Lower lobe of right lung (tissue), 2 donors: ENCODE measurements at places on chromosomes 4 and X. TPM values are rescaled to one million over a fixed set of nuclear protein-coding genes. Genes with fewer than 3 reads are reported as not detected.

The KLHL4 gene
- 1.6 TPM for total RNA-seq

The USP51 gene
- 4.2 TPM for total RNA-seq

The CDS1 gene
- total RNA-seq = 24.4 TPM

The NPNT gene
- 217 TPM for total RNA-seq

The PDZD4 gene
- total RNA-seq = 8.5 TPM

DNA sequence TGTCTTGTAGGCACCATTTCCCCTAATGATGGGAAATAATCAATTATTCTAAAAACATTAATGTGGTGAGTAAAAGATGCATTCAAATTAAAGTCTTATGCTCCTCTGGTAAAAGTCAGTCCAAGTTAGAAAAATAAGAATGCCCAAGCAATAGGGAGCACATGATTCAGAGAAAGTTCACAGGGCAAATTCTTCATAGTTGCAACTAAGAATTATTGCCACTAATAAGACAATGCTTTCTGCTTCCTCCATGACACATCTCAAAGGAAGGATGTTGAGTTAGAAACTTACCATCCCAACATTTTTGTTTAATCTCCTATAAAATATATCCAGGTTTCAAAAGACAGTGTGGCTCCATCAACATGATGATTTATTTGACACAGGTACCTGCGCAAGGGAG lies 26.3 kb downstream of the PHOX2B start:
- H3K36me3 ChIP-seq = no peaks in the 10 kb centered on the region
- H3K27ac ChIP-seq = no peak overlapping the region
- DNase-seq = no peak
- H3K27me3 ChIP-seq = peaks cover 8% of the 10 kb centered on the region
- H3K4me3 ChIP-seq = no peak overlapping the region

DNA sequence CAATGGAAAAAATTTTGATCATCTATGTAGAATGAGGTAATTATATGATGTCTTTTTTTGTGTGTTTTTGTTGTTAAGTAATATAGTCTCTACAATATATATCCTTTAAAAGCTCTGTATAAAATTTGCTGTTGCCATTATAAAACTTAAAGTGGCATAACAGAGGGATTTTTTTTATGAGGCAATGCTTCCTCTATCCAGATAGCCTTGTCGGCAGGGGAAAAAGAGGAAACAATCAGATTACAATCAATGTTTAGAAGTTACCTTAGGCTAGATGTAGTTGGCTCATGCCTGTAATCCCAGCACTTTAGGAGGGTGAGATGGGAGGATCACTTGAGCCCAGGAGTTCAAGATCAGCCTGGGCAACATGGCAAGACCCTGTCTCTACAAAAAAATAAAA lies 86.8 kb downstream of the DIAPH2 start:
- no peak overlapping the region for H3K4me3 ChIP-seq
- H3K4me1 ChIP-seq = no peaks in the 10 kb centered on the region
- DNase-seq = no peak
- H3K27me3 ChIP-seq = no peaks in the 10 kb centered on the region

- no peaks in the 10 kb centered on the region for H3K36me3 ChIP-seq
- H3K4me3 ChIP-seq = no peak overlapping the region
- H3K4me1 ChIP-seq = peaks cover 5% of the 10 kb centered on the region
Observed at GRCh38 chrX:68827256-68827655, 1.6 kb upstream of the EFNB1 start.

- no peaks in the 10 kb centered on the region for H3K36me3 ChIP-seq
- no peak for DNase-seq
- no peaks in the 10 kb centered on the region for H3K4me1 ChIP-seq
- no peak overlapping the region for H3K27ac ChIP-seq
- no peak overlapping the region for H3K4me3 ChIP-seq
Observed at GRCh38 chr4:73583666-73584065, 36.6 kb downstream of the RASSF6 start.

GRCh38 chrX:13411496-13412207 lies 91.8 kb upstream of the ATXN3L start:
- no peaks in the 10 kb centered on the region for H3K36me3 ChIP-seq
- DNase-seq = no peak
- no peaks in the 10 kb centered on the region for H3K4me1 ChIP-seq
- no peak overlapping the region for H3K4me3 ChIP-seq

DNA sequence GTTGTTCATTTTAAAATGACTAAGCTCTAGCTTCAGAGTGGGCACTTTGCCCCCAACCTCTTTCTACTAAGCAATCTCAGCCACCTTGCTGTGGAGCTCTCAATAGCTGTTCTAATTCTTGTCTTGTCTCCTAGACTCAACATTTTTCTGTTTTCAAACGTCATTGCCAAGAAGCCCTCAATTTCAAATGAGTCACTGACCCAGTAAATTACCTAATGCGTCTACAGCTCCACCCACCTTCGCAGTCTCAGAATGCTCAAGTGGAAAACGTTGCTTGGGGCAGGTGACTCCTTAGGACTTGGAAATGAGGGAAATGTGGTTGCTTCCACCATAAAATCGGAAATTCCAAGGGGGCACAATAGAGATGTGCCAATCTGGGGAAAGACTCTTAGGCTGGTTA lies 59.0 kb downstream of the ING2 start:
- no peak overlapping the region for H3K4me3 ChIP-seq
- peak overlapping the region; percentile 14 for H3K27ac ChIP-seq
- H3K36me3 ChIP-seq = no peaks in the 10 kb centered on the region
- no peaks in the 10 kb centered on the region for H3K27me3 ChIP-seq
- DNase-seq = no peak

- no peaks in the 10 kb centered on the region for H3K4me1 ChIP-seq
- H3K27me3 ChIP-seq = no peaks in the 10 kb centered on the region
- H3K27ac ChIP-seq = no peak overlapping the region
- H3K36me3 ChIP-seq = peaks cover 38% of the 10 kb centered on the region
Observed at GRCh38 chrX:155899366-155899765, 18.2 kb downstream of the VAMP7 start.

DNA sequence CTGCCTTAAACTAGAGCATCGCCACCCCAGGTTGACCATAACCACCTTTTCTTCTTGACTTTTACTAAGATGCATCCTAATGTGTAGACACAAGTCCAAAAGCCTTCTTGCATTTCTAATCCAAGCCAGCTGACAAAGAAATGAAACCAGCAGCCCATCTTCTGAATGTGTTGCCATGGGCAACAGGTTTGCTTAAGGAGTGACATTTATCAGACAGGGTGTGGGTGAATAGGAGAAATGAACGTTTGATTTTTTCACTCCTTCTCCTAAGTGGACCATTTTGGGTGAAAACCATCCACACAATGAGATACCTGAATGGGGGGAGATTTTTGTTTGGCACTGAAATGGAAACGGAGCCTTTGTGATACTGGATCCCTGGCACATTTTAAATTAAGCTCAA lies 72.7 kb upstream of the C4orf50 start:
- H3K36me3 ChIP-seq = no peaks in the 10 kb centered on the region
- H3K27ac ChIP-seq = no peak overlapping the region
- no peaks in the 10 kb centered on the region for H3K4me1 ChIP-seq

DNA sequence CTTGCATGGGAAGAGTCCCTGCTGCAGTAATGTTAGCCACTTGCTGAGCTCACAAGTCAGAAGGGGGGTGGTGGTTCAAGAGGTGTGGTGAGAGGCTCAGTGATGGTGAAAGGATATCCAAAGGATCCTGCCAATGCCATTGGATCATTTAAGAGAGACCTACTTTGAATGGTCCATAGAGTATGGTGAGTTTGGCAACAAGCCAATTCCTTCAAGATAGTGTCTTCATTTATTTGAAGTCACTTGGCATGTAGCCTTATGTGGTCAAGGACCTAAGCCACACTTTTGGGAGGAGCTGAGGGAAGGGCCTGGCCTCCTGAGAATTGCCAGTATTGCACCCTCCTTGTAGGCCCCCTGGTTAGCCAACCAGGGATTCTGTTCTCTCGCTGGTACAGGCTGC lies 87.9 kb downstream of the TSPAN7 start:
- no peaks in the 10 kb centered on the region for H3K4me1 ChIP-seq
- no peaks in the 10 kb centered on the region for H3K27me3 ChIP-seq
- DNase-seq = no peak
- no peak overlapping the region for H3K4me3 ChIP-seq
- H3K36me3 ChIP-seq = no peaks in the 10 kb centered on the region

DNA sequence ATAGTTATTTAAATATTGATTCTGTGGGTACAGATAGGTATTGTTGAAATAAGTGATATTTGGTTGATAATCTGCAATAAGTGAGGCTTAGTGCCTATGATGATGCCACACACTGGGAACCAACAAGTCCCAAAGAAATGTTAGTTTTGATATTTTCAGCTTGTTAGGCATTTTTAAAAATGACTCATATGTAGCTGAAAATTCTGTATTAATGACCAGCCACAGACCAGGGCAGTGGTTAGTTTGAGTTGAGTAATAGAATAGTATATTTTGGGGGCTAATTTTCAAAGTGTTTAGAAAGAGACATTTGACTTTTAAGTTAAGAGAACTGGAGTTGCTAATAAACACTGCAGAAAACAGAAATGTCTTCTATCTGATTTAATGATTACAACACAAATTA lies 9.4 kb downstream of the INTU start:
- no peak for DNase-seq
- H3K4me1 ChIP-seq = no peaks in the 10 kb centered on the region
- H3K4me3 ChIP-seq = no peak overlapping the region
- no peaks in the 10 kb centered on the region for H3K27me3 ChIP-seq
- peaks cover 5% of the 10 kb centered on the region for H3K36me3 ChIP-seq
- H3K27ac ChIP-seq = no peak overlapping the region

DNA sequence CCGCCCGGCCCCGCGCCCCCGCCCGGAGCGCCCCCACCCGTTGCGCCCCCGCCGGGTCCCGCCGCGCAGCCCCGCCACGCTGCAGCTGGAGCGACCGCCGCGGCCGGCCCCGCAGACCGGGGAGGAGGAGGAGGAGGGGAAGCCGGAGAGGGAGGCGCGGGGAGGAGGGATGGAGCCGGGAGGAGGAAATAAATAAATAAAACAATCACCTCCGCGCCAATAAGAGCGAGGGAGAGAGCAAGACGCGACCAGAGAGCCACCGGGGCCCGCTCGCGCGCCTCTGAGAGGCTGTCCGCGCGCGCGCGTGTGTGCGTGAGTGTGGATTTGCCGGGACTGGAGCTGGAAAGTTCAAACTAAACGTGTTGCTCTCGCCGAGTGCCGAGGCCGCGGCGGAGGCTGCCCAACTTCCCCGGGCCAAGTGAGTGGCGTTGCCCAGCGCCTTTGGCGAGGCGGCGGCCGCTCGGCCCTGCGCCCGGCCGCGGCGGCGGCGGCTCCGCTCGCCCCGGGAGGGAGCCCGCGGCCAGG lies 2184.4 kb upstream of the TENM3 start:
- DNase-seq = peak; percentile 47
- H3K27ac ChIP-seq = no peak overlapping the region
- peak overlapping the region; percentile 56 for H3K4me3 ChIP-seq
- H3K27me3 ChIP-seq = peaks cover 48% of the 10 kb centered on the region
- H3K4me1 ChIP-seq = peaks cover 16% of the 10 kb centered on the region

DNA sequence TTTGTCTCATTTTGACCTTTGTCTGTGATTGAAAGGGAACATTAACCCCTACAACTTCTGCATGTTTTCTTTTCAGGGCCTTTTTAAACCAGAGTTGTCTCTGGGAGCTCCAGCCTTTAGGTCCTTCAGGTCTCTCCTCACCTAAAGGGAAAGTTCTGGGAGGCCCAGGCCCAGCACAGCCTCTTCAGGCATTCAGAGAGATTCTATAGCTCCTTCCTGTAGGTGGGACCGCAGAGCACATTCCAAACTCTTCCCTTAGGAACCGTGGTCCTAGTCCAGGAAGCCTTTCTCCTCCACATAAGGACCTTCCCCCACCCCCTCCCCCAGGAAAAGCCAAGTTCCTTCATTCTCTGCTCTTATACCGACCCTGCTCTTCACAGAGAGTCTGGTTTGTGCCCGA lies 14.9 kb downstream of the NKX6-1 start:
- peaks cover 93% of the 10 kb centered on the region for H3K27me3 ChIP-seq
- no peaks in the 10 kb centered on the region for H3K36me3 ChIP-seq
- no peak overlapping the region for H3K4me3 ChIP-seq
- no peak overlapping the region for H3K27ac ChIP-seq
- H3K4me1 ChIP-seq = peaks cover 22% of the 10 kb centered on the region

- H3K27ac ChIP-seq = no peak overlapping the region
- H3K36me3 ChIP-seq = no peaks in the 10 kb centered on the region
- DNase-seq = no peak
- H3K27me3 ChIP-seq = no peaks in the 10 kb centered on the region
- H3K4me1 ChIP-seq = no peaks in the 10 kb centered on the region
- H3K4me3 ChIP-seq = no peak overlapping the region
Observed at GRCh38 chr4:71300964-71301363, 37.9 kb upstream of the SLC4A4 start.

DNA sequence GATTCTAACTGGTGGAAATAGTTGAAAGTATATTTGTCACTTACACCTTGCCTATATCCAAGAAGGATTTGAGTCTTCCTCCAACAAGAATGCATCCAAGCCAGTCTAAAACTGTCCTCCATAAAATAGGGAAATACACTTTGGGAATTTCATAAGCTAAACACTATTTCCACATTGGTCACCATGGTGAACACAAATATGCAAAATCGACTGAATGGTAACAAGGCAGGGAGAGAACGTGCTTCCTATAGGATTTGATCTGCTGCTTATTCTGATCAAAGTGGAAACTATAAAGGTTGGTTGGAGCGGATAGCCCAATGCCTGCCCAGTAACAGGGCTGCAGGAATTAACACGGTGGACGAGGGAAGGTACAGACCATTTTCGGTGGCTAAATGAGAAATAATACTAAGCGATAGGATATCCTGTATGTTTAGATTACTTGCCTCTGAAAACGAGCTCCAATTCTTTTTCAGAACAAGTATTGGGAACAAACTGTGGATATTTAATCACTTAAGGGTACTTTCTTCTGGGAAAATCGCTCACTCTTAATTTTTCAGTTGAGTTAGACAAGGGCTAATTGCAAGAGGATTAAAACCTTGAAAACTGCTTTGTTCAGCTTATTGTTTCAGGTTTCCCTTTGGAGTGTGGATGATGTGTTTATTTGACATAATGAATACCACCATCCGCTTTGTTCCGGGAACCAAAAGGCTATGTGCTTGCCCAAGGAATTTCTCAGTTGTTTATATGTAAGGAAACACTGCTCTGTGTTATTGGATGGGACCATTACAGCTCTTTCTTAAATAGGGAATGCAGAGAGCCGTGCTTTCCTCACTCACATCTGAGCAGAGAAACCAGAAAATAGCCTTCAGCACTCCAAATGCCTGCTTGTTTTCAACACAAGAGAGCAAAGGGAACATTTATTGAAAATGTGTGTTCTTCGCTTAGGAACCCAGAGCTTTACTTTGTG lies 194.4 kb downstream of the CBR4 start:
- no peaks in the 10 kb centered on the region for H3K27me3 ChIP-seq
- H3K4me3 ChIP-seq = peak overlapping the region; percentile 7
- no peak for DNase-seq
- H3K4me1 ChIP-seq = peaks cover 12% of the 10 kb centered on the region
- H3K27ac ChIP-seq = peak overlapping the region; percentile 63
